H4 (cell line): ENCODE measurements at places on chromosomes 1 and 21. TPM values are rescaled to one million over a fixed set of nuclear protein-coding genes. Genes with fewer than 3 reads are reported as not detected.
A peak's percentile ranks its signal among the peaks of the same experiment; 100 is the strongest.

CCDC27 gene
- total RNA-seq: not detected in 2 replicates

ANGPTL7 gene
- not detected in 2 replicates for total RNA-seq

DNA sequence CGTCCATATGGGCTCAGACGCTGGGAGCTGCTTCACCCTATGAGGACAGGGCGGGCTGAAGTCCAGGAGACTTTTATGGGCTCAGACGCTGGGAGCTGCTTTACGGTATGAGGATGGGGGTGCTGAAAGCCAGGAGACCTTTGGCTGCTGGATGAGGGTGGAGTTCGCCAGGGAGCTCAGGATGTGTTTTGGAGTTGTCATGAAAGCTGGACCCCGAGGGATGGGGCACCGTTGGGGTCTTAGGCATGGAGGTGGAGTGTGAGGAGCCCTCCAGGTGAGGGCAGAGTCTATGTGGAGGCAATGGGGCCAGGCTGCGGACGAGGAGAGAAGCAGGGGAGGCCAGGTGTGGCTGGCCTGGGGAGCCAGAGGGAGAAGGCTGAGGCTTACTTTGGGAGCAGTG lies 27.5 kb downstream of the TRPM2 start:
- no peak for DNase-seq

DNA sequence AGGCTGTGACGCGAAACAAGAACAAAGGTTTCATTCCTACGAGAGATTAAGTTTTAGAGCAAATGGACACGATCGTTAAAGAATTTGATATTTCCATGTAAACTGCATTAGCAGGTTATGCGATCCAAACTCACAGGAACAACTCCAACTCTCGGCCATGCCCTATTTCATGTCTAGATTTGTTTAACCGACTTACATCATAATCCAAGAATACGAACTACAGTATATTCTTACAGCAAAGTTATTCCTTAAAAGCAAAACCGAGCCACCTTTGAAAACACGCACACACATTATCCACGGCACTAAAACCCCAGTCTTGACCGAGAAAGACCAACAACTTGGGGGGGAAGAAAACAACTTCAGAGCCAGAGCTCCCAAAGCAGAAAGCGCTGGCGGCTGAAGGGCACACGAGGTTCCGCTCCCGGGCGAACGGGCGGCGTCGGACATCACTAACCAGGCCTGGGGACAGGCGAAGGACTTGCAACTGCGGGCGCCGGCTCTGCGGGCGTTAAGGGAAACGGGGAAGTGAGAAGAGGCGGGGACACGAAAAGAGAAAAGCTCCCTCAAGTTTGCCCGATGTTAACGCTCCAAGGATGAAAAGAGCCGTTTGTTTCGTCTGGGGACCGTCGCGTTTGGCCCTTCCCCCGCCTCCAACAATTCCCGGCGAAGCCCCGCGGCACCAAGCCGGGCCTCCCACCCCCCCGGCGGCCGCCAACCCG lies 690 bp downstream of the B3GALNT2 start:
- peak; percentile 26 for DNase-seq

DNA sequence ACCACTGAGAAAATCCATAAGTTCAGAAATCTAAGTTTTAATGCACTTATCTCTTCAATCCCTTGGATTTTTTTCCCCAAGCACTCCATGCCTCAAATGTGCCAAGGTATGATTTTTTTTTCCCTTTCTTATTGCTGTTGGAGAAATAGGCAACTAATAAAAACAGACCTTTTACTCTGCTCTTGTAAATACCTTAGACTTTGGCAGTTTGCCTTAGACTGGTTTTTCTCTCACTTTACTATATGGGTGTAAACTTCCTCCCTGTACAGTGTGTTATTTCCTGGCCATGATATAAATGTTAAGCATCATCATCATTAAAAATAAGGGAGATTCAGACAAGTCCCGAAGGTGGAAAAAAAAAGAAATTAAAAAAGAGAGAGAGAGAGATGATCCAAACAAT lies 65.7 kb downstream of the LRRC8C start:
- no peak for DNase-seq

DNA sequence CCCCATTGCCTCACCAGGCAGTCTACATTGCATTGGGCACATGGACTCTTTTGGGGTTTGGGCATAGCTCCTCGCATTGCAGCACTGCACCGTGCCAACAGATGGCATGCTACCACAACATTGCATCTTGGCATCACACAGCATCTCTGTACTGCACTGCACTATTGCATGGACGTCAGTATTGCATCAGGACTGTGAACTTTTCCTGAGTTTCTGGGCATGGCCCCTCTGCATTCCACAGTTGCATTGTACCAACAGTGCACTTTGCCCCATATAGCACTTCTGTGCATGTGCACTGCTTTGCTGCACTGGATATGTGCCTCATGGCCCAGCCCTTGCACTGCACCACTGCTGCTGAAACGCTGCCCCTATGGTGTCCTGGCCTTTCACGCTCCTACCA lies 9.6 kb downstream of the PTPRU start:
- peak; percentile 72 for DNase-seq

- DNase-seq: no peak
These were observed 15.2 kb downstream of the GPR161 start for GRCh38 chr1:168121401-168122011.

GRCh38 chr1:242412921-242413320 lies 111.6 kb downstream of the PLD5 start:
- no peak for DNase-seq

- DNase-seq: no peak
These were observed 29.6 kb upstream of the CACHD1 start for GRCh38 chr1:64440183-64440826.

DNA sequence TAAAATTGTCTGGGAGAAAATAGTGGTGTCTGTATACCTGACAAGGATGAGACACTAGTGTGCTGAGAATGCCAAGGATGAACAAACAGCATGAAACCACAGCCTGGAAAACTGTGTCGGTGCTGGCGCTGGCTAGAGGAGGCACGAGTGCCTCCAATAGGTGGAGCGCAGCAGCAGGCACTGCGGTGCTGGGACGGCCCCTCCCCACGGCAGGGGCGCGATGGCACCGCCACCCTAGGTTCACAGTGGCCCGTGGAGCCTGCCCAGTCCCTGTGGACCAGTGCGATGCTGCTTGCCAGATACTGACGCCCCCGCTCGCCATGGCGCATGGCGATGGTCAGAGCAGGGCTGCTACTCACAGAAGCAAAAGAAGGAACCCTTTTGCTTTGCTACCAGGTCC lies 6.8 kb downstream of the CFAP410 start:
- no peak for DNase-seq
